ENCODE measurements at places on chromosomes 1 and 21.

GRCh38 chr1:11880911-11881748 lies 22.4 kb upstream of the NPPB start:
- DNase-seq = no peak

DNA sequence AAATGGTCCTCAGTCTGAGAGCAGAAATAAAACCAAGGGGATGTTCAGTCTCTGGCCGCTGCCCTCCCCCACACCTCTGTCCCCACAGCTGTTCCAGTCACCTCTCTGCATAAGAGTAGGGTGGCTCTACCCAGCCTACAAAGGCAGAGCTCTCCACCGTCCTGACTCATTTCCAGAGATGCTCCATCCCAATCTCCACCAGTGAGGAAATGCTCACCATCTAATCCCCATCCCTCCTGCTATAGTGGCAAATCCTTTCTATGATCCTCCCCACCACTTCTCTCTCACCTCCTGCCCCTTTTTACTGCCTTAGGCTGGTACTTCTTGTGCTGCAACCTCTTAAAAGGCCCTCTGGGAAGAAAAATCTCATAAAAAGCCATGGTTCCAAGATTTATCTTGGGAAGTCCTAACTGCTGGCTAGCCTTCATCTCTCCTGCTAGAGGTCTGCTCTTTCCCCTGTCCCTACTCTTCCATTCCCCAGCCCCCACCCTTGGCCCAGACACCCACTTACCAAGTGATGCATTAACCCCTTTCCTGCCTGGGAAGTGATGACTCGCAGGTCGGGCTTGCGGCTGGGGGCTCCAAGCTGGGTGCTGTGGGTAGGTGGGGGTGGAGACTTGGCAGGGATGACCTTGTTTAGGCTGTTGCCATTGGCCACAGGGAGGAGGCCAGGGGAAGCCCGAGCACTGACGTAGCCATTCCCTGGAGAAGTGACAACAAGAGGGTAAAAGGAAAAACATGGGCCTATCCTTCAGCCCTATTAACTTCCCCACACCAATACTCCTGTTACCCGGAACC lies 23.9 kb downstream of the MEF2D start:
- DNase-seq = no peak

DNA sequence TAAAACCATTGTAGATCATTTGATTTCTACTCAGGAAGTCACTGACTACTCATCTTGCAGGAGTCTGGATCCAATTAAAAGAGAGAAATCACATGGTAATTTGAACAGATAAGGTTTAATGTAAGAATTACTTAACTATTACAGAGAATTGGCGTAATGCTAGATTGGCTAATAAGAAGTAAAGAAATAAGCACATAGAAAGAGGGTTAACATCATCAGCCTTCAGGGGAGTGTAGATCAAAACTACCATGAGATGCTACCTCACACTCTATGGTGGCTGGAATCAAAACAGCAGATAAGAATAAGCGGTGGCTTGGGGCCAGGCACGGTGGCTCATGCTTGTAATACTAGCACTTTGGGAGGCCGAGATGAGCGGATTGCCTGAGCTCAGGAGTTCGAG lies 11.7 kb downstream of the ST3GAL3 start:
- DNase-seq = no peak

DNA sequence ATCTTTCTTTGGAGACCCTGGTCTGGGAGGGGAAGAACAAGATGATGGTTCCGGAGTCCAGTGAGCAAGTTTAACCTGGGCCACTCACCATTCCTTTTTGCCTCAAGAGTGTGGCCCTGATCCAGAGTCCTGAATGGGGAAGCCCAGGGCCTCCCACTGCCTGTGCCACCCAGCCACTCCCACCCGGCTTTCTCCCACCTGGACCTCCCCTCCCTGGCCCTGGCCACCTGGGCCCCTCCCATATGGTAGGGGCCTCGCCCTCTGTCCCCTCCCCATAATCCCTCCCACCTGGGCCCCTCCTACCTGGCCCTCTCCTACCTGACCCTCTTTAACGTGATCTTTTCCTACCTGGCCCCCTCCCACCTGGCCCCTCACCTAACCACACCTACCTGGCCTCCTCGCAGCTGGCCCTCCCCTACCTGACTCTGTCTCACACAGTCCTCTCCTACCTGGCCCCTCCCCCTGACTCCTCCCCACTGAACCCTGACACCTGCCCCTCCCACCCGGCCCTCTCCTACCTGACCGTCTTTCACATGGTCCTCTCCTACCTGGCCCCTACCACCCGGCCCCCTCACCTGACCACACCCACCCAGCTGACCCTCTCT lies 220.7 kb upstream of the VAMP3 start:
- DNase-seq = no peak

DNA sequence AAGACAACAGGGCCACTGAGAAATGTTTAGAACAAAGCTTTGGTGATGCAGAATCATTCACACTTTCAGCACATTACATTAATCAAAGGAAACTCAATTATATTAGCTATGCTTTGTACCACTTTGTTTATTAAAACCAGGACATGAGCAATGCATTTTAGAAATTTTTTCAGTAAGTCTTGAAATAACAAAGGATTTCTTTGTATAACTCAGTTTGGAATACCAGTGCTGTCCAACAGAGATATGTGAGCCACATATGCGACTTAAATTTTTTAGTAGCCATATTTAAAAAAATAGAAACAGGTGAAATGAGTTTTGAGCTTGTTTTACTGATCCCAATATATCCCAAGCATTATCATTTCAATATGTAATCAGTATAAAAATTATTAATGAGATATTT lies 18.8 kb upstream of the F3 start:
- DNase-seq = no peak

- DNase-seq = no peak
These were observed 7.1 kb downstream of the MPZL1 start for GRCh38 chr1:167728818-167729410.

DNA sequence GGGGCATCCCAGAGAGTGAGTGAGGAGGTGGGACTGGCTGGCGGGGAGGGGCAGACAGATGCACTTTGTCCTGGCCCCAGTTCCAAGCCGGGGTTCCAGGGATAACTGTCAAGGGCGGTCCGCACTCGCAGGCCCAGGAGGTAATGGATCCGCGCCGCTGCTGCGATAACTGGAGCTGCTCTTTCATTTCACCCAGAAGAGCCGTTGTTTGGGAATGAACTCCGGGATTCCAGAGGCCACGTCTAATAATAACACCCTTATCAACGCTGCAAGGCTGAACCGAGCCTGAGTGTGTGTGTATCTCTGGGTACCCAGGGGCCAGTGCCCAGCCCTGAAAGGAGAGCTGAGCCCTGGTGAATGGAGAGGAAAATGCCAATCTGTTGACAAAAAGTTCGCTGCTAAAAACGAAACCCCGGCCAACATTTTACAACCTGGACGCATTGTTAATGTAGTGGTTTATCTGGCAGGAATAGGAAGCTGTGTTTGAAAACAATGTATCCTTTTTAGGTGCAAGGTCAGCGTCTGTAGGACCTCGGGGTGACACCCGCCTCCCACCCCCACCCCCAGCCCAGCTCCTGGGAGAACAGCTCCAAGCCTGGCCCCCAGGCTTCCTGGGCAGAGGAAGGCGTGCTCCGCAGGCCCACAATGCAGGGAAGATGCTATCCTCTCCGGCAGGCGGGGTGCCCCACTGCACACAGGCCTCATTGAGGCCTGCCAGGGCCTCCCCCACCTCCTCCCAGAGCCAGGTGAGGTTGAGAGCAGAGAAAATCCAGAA lies 119.7 kb downstream of the PROX1 start:
- no peak for DNase-seq

DNA sequence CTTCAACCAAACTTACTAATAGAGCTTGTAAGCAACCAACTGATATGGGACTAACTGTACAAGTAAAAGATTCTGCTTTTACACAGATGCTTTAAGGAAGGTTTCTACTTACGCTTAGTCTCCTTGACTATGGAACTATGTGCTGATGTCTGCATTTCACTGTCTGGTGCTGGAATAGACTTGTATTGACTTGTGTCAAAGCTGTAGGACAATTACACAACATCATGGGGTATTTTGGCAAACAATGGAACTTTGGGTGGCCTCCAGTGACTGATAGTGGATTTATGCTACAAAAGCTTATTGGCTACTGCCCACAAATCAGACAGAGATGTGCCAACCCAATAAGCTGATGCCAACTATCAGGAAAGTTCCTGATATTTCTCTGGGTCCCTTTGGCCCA lies 10.6 kb downstream of the CBR1 start:
- no peak for DNase-seq

DNA sequence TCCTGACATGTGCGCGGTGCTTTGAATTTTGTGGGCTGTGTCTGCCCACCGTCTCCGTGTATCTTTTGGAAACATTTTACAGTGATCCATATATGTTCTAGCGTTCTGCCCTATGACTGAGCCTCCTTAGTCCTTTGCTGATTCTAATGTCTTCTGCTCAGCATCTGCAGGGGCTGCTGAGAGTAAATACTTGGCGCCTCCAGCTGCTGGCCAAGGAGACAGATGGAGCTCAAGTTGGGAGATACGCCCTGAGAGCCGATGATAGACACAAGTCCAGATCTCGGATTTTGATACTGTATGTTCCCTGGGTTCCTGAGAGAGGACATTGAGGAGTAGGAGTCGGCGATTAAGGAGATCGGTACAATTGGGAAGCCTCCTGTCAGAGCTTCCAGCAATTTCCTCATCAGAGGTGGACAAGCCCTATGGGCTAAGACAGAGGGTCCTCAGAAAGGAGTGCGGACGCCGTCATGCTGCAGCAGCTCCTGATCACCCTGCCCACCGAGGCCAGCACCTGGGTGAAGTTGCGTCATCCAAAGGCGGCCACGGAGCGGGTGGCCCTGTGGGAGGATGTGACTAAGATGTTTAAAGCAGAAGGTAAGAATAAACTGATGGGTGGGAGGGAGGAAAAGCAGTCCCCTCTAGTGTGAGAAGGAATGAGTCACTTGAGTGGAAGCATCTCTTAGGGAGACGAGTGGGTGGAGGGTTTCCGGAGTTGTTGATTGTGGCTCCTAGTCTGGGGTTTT lies 390 bp downstream of the ZFP69B start:
- peak; percentile 40 for DNase-seq

GRCh38 chr1:240241278-240241677 lies 149.6 kb downstream of the FMN2 start:
- no peak for DNase-seq

GRCh38 chr1:30764396-30764795 lies 6.8 kb upstream of the LAPTM5 start:
- DNase-seq = no peak

DNA sequence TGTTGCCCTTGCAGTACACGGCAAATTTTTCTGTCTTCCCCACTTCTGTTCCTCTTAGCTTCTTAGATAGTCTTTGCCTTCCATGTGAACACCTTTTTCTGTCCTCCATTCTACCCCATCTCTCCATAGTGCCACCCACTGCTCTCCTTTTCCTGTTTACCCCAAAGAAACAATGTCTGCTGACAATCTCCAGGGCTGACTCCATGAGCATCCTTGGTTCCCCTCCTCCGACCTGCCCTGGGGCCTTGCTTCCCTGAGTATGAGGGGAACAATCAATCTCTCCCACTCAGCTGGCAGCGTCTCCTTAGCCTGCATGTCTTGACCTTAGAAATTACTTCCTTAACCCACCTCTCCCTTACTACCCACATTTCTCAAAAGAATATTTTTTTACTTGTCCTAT lies 12.3 kb upstream of the MYBPHL start:
- no peak for DNase-seq

GRCh38 chr1:216820345-216820744 lies 97.1 kb upstream of the ESRRG start:
- DNase-seq = no peak

DNA sequence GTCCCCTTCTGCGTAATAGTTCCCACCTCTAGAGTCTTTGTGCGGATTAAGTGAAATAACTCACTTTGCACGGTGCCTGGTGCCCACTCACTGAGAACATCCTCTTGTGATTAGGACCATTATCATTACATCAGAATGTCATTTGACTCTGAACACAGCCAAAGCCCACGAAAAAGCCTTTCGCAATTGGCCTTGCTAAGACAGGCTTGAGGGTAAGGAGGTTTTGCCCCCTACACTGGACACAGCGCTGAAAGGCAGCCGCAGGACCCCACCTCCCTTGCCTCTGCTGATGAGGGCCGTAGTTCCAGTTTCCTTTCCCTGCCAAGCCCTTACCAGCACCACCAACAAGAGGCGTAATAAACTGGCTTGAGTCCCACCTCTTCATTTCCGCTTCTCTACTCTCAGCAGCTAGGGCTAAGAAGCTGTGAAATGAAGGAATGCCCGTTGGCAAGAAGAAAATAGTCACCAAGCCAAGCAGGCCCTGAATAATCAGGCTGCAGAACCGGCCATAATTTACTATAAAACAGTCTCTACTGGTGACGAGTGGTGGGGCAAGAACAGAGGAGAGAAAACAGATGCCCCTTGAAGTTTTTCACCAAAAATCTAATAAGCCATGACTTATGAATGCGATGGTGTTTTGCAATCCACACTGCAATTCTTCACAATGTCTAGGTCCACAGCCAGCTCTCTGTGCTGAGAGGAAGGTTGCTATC lies 53.1 kb downstream of the SH3GLB1 start:
- DNase-seq = no peak

DNA sequence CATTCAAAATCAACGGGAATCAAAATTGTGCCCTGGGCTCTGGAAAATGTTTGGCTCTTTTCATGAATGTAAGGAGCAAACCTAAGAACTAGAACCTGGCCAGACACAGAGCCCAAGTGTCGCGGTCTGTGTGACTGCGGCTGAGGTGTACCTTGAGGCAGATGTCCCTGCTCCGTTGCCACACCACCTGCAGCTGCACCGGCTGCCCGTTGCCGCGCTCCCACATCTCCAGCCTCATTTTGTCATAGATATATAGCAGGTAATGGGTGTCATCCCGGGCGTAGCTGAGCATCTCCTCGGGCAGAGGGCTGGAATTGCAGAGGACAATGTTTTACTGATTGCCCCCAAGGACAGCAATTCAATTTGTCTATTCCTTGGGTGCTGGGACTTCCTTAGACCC lies 18.7 kb downstream of the EXOSC10 start:
- no peak for DNase-seq

GRCh38 chr1:36486439-36487335 lies 4.0 kb upstream of the CSF3R start:
- DNase-seq = no peak

DNA sequence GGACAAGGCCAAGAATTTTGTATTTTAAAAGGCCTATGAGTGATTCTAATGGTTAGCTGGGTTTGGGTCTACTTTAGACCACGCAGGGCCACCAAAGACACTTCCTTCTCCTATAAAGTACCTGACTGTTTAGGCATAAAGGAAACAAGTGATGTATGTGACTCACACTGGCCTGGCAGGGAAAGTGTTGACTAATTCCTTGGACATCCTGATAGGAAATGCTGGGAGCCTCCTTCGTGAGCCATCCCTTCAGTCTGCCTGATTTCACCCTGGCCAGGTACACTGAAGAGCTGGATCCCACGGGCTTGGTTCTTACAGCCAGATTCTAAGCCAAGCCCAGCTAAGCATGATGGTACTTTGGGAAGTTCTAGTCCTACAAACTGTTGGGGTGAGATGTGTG lies 100.5 kb upstream of the HMGB4 start:
- DNase-seq = no peak

GRCh38 chr1:79448426-79448825 lies 441.9 kb upstream of the ADGRL4 start:
- no peak for DNase-seq

- no peak for DNase-seq
These were observed 642 bp downstream of the MLLT11 start for GRCh38 chr1:151060657-151061421.

- DNase-seq = no peak
These were observed 65.0 kb downstream of the KCNH1 start for GRCh38 chr1:211068976-211069375.

- DNase-seq = no peak
These were observed 40.5 kb upstream of the AKT3 start for GRCh38 chr1:243890576-243890975.

- DNase-seq = no peak
These were observed 82.9 kb downstream of the FAM78B start for GRCh38 chr1:166083887-166084286.

GRCh38 chr1:233251201-233251720 lies 44.3 kb downstream of the PCNX2 start:
- DNase-seq = no peak

Measured in stimulated activated CD4-positive, alpha-beta T cell treated with anti-CD3 and anti-CD28 coated beads, Interleukin-15, amount 100 ng/mL, for 1 hour (primary cell).